ENCODE measurements at places on chromosomes 1 and 21. TPM values are rescaled to one million over a fixed set of nuclear protein-coding genes. Genes with fewer than 3 reads are reported as not detected.

CELA2B gene
- 0.33 TPM for total RNA-seq

GRCh38 chr1:163701783-163702374, 380.1 kb downstream of the NUF2 start:
- DNase-seq, result no peak

HSD3B1 gene
- not detected for total RNA-seq

DNA sequence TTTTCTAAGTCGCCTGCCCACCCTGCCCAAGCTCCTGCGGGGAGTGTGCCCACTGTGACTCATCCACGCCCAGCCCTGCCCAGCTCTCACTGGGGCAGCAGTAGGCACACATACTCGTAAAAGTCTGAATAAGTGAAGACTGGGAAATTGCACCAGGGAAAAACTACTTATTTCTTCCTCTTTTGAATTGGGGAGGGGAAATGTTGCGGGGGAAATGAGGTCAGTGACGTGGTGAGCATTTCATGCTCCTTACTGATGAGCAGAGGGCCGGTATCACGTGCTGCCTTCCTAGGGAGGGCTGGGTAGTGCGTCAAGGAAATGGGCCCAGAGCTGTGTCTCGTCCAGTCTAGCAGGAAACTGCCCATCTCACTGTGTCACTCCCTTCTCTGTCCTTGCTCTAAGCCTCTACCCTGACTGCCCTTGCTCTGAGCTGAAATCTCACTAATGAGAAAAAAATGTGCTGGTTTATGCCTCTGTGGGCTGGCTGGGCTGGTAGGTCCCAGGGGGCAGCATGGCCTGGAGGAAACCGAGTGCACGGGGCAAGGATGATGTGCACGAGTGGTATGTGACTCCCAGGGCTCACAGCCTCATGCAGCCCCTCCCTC, 13.5 kb upstream of the TNFRSF1B start:
- peak; percentile 92 for DNase-seq

C1QTNF12 gene
- 4.1 TPM for total RNA-seq

DNA sequence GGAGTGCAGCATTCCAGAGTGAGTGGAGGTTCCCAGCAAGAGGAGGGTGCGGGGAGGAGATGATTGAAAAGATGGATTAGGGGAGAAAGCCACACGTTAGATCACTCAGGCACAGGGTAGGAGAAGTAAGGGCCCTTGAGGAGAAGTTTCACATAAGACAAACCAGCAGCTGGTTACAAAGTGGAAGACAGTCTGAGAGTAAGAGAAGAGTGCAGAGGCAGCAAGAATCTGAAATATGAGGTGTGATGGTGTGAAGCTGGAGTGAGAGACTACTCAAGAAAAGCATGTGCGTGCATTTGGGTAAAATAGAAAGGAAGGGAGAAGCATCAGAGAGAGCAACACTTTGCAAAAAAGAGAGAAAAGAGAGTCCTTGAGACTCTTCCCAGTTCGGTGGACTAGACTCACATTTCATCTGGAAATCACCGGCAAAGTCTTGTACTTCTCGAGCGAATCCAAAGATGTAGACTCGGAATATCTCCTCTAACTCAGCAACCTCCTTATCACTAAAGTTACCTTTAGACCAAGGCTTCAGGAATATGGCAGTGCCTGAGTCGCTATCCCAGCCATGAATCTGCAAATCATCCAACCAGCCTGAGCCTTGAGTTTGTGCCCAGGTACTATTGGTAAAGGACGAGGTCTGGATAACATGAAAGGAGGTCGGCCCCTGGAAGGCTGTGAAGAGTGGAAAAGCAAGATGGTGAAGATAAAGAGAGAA, 783 bp downstream of the CD1B start:
- no peak for DNase-seq
